ENCODE measurements at places on chromosomes 2 and 18.

GRCh38 chr2:38178556-38179419, 102.8 kb upstream of the CYP1B1 start:
- DNase-seq: peak; percentile 68

GRCh38 chr2:239939736-239940483, 85.2 kb downstream of the NDUFA10 start:
- DNase-seq: no peak

GRCh38 chr2:12456293-12457106, 260.2 kb upstream of the TRIB2 start:
- peak; percentile 26 for DNase-seq

DNA sequence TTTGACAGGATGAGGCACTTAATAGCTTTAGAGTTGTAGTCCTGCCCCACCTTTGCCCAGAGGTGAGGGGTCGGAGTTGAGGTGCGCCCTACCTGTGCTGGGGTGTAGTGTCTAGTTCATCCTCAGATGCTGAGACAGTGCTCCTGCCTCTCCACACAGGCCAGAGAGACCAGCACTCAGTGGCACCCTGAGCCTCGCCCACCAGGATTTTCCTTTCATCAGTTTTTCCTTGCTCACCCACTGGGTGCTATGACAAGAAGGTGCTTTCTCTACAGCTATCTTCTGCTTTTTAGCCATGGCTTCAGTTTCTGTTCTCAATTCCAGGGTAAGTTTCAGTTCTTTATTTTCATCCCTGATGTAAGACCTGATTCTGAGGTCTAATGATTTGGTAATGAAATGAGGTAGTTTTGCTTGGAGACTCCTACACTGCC, 16.8 kb upstream of the TMEM131 start:
- no peak for DNase-seq

DNA sequence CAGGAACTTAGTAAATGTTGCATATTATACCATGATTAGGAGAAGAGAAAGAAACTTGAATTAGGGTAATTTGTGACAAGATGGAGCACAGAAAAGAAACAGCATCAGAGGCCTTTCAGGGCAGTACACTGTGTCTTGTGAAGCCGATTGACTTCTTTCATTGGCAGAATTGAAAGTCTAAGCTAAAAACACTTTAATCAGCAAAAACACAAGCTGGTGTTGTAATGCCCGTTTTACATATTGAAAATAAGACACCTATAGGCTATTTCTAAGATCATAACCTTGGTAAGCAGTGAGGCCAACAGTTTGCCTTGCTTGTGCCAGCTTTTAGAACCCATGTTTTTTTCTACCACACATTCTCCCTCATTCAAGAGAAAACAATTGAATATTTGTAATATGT, 1378.1 kb upstream of the NXPH2 start:
- DNase-seq: no peak

DNA sequence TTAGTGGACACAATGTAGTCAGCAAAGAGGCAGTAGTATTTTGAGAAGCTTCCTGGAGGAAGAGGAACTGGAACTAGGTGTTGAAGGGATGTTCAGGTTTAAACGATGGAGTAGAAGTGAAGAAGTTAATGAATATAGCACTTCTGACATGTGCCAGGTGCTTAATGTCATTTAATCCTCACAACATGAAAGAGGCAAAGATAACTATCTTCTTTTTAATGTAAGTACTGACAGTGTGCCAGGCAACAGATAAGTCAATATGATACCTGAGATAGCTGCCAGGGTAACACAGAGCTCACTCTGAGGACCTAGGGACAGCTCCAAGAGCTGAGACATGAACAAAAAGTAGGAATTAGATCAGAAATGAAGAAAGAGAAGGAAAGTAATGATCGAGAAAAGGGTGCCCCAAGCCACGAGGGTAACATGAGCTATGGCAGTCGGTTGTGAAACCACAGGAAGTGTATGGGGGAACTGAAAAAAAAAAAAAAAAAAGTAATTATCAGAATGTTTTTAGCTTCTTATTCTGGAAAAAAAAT, 140.7 kb downstream of the RNF144A start:
- no peak for DNase-seq

DNA sequence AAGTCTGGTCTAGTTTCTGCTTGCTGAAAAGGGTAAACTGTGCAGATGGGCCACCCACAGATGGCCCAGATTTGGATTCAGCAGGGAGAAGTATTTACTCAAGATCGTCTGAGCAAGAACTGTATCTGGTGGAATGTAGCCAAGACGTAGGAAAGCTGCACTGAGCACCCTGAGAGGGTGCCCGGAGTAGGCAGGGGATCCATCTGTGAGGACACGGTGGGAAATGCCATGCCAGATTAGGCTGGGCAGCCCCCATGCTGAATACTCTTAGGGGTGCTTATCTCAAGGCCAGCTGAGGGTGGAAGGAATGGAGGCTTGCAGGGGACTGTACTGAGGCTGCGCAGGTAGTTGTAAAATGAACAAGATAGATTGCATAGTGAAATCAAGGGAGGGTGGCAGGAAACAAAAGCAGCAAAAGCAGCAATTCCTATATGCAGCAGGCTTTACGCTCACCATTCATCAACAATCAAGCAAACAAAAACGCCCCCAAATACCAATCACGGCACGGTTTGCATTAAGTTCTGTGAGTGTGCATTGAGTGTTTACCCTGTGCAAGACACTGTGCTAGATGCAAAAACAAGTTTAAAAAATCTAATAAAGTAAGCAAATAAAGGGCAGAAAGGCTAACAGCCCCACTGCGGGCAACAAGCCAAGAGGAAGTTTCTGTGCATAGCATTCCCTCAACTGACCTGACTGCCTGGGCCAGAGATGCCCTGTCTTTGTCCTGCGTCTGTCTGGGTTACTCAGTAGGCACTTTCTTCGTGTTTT, 32.2 kb upstream of the LPIN2 start:
- peak; percentile 61 for DNase-seq

DNA sequence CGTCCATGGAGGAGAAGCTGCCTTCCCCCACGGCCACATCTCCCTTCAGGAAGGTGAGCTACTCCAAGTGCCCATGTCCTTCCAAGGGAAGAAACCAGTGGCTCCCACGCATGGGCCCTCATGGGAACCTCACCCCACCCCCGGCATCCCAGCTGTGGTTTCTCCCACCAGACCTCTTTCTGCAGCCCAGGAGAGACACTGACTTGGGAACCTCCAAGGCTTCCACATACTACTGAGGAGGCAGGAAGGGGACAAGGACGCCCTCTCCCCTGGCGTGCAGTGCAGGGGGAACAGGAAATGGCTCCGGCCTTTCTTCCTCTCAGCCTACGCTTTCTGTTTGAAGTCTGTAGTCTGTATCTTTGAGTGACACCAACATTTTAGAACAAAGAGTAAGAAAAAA, 104.5 kb upstream of the EPC2 start:
- DNase-seq: no peak

GRCh38 chr2:65762068-65762467, 329.7 kb upstream of the SPRED2 start:
- no peak for DNase-seq

DNA sequence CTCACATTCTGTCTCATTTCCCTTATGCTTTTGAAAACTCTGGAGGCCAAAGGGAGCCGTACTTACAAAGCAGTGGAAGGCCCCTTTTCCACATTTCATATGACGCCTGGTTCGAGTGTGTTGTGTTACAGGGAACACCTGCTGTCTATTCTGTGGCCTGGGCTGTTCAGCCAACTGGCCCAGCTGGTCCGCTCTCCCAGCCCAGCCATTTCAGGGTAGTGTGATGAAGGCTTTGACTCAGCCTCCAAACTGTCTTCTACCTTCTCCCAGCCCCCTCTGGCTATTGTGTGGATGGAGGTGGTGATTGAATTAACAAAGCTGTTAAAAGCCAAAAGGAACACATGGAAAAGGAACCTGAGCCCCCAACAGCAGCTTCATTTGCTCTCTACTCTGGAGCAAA, 233.8 kb downstream of the ICOS start:
- DNase-seq: no peak

DNA sequence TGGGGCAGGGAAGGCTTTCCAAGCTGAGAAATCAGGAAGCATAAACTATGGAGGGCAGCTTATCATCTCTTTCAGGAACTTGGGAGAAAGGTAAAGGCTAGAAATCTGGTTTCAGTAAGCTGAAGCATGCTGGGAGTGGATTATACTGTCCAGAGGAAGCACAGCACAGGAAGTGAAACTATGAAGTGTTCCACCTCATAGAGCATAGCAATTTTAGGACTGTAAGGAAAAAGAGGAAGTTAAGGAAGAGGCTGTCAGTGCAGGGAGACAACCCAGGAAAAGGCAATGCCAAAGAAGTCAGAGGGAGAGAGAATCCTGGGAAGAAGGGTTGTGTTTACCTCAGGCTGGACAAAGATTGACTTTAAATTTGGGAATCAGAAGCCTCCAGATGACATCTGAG, 51.9 kb downstream of the EFEMP1 start:
- no peak for DNase-seq

DNA sequence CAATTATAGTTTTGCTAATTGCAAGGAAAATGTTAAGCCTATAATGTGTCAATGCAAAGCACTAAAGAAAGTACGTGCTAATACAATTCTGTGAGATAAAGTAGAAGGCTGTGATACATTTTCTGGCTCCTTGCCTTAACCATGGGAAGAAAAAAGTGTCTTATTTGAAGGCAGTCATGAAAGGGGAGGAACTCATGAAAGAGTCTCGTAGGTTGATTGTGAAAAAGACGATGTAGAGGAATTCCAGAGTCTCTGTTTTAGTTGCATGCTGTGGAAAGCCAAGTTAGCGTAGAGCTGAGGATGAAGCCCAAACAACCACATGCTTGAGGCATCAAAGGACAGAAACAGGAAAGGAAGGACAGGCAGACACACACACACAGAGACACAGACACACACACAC, 214.1 kb downstream of the MEIS1 start:
- DNase-seq: no peak

Measured in A549 (cell line).